ENCODE measurements at places on chromosomes 4 and X.

- no peak for DNase-seq
Observed at GRCh38 chr4:14867847-14868246, 134.4 kb upstream of the CPEB2 start.

- DNase-seq: no peak
Observed at GRCh38 chr4:88675543-88675942, 22.1 kb downstream of the NAP1L5 start.

- DNase-seq: no peak
Observed at GRCh38 chrX:96372313-96373046, 312.2 kb upstream of the DIAPH2 start.

- DNase-seq: no peak
Observed at GRCh38 chrX:110159235-110159634, 156.3 kb downstream of the TMEM164 start.

DNA sequence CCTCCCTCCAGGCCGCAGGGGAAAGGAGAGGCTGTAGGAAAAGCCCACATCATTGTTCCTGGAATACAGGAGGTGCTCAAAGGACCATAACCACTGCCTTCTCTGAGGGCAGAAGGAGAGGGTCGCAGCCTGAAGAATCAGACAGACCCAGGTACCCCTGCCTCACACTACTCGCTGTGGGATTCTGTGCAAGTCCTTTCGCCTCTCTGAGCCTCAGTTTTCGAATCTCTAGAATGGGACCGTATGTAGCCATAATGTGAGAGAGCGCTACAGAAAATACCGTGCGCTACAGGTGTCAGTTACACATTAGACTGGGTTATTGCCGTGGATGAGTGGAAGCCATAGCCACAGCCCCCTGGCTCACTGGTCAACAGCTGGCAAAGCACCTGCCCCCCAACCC, 78.2 kb upstream of the PSAPL1 start:
- no peak for DNase-seq

DNA sequence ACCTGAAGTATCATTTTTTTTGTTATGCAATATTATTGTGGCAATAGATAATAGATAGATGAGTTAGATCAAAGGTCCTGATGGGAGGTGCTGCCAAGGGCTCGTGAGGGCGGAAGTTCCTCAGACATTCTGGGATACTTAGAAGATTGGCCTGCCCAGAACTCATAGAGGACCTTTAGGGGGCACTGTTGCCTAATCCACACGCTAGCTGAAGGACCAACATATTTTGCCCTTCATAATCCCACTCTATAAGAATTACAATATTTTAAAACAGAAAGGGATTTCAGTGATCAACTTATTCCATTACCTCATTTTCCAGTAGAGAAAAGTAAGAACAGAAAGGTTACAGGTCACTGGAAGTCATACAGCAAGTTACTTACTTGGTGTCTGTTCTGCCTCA, 22.9 kb upstream of the COX7B2 start:
- DNase-seq: no peak

DNA sequence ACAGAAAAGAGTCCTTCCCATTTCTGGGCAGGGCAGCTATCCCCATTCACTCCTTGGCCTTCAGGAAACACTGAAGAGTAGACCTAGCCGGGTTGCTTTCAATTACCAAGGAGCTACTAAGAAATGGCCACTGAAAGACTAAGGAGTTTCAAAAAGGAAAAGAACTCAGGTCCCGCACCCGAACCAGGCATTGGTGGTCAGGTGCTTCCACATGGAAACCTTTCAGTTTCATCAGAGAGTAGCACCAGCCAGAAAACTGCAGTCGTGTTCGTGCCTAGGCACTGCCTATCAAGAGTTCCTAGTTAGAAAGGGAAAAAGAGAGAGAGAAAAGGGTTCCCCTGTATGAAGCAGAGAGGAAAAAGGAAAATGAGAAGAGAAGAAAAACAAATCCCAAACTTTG, 237.9 kb downstream of the KLHL4 start:
- no peak for DNase-seq

DNA sequence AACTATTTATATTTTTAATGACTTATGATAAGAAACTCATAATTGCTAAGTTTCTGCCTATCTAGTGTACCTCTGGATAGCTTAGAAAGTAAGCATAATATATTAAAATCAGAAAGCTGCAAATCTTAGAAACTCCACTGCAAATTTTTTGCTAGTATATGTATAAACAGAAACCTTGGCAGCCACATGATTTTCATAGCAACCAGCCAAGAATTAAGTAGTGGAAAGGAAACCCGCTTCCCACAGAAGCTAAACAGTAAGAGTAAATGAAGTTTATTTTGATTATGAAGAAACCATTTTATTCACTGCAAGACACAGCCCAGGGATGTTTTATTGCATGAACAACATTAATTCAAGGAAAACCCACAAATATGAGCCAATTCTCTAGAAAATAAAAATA, 872.5 kb upstream of the ADGRL3 start:
- DNase-seq: no peak

- no peak for DNase-seq
Observed at GRCh38 chr4:123843137-123843536, 446.5 kb downstream of the SPRY1 start.

DNA sequence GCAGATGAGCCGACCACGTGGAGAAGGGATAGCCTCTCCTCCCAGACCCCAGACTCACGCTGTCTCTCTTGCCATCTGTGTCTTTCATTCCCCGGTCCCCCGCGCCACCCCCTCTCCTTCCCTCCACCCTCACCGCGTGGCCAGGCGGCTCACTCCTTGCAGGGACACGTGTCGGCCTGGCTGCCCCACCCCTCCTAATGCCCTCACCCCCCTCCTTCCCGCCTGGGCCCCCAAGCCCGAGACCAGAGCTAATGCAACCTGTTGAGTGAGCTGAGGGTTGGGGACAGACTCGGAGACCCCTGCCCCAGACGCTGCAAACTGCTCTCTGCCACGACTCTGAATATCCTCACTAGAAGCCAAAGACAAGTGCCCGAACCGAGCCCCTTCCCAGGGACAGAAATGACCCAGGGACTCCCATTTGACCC, 1.8 kb downstream of the SLC38A5 start:
- DNase-seq: no peak

DNA sequence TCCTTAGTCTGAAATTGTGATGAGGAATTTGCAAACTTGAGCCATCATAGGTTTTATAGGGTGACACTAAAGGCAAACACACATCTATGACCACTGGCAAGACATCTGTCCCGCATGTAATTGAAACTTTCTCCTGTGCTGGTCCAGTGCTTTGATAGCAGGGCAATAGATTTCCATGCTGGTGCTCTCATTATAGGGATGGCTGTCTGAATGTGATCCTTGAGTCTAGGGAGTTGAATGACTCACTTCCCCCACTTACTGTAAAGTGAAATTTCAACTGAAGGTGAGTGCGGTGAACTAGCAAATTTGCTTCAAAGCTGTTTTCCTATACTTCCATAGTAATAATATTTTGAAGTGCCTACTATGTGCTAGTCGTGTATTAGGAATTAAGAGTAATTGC, 1630.0 kb downstream of the STIM2 start:
- DNase-seq: no peak

GRCh38 chr4:127622621-127622920, 10.2 kb upstream of the INTU start:
- no peak for DNase-seq

DNA sequence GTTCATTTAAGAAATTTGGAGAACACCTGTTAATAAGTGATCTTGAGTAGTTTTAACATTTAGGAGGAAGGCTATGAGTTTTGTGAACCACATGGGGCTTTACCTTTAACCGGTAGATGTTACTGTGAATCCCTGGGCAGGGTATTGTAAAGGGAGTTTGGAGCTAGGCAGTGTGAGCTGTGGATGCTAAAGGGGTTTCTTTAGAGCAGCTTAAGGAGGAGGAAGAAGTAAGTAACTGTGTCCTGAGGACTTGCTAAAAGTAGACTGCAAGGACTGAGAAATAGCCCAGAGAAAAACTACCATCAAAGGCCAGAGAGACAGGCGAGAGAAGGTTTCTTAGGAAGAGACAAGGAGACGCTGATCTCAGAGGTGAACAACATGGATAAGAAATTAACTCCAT, 5.6 kb downstream of the RHOH start:
- DNase-seq: no peak

GRCh38 chrX:2628751-2629315, 62.3 kb upstream of the CD99 start:
- no peak for DNase-seq

DNA sequence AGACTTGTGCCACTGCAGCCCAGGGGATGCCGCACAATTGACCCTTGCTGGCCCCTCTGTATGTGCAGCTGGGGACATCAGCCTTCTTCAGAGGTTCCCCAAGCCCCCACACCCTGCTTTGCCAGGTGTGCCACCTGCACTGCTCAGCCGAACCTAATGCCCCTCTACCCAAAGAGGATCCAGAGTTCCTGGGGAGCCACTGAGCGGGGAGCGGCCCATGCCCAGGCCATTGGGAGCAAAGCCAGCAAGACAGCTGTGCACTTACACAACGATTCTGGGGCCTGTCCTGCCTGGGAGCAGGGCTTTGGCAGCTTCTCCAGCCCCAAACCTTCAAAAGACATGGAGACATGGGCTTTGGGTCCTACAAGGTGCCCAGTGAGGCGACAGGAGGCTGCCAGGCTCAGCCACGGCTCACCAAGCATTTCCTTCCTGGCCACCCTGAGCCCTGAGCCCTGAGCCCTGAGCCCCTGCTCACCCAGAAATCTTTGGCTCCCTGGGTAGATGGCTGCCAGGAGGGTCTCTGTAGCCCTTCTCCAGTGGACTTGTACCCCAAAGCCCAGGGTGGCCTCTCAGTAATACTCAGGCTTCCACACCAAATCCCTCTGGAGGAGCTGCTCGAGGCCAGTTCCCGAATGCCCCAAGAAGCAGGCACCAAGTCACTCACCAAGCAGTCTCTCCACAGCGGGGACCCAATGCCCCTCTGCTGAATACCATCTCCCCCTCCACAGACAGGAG, 13.0 kb downstream of the PNMA6E start:
- DNase-seq: no peak

GRCh38 chr4:165723051-165723795, 149.8 kb upstream of the TLL1 start:
- no peak for DNase-seq

DNA sequence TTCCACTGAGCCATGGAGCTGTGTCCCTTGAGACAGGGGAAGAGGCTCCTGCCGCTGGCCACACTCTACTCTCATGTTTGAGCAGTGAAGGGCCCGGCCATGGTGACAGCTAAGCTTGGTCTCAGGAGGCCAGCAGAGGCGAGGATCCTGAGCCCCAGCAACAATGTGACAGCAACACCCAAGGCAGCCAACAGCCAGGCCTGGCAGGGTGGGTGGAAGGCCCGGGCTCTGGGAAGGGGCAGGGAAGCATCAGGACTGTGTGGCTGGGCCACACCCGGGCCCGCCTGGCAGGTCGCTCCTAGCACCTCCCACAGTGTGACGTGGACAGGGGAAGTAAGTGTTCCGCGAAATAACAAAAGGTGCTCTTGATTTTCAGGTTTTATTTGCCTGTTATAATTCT, 24.8 kb downstream of the L1CAM start:
- no peak for DNase-seq

- no peak for DNase-seq
Observed at GRCh38 chr4:102599455-102599854, 98.3 kb downstream of the NFKB1 start.

DNA sequence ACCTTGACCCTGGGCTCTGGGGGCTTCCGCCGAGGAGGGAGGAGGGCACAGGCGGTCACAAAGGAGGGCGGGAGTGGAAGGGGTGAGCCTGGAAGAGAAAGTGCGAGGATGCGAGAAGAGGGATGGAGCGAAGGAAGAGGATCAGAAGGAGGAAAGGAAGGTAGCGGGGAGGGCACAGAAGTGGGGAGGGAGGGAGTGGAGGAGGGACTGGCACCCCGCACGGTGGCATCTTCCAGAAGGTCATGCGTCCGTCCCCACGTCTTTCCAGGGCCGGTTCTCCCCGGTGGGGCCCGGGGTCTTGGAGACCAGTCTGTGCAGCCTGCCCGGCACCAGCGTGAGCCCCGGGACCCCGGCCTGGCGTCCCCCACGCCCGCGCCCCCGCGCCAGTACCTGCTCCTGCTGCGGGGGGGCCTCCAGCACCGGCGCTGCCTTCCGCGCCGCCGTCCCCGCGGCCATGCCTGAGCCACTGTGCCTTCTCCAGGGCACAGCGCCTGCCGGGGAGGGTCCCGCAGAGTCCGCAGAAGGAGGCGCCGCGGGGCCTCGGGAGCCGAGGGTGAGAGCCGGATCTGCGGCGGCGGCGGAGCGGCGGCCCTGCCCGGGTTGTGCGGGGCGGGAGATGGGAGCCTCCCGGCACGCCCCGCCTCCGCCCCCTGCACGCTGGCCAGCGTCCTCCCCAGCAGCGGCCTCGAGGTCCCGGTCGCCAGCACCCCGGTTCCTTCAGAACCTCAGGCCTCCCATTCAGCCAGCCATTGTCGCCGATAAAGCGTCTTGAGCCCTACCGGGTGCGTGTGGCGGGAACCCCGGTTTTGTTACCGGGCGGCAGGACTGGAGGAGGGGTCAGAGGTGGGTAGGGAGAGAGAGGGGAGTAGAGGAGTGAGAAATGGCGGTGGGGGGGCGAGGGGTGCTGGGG, at the start of gene RNF175:
TSS of gene RNF175 (minus strand) at position 618 of the 910 bp plus-strand sequence. CDS start at position 456, 162 bp downstream.
- no peak for DNase-seq

DNA sequence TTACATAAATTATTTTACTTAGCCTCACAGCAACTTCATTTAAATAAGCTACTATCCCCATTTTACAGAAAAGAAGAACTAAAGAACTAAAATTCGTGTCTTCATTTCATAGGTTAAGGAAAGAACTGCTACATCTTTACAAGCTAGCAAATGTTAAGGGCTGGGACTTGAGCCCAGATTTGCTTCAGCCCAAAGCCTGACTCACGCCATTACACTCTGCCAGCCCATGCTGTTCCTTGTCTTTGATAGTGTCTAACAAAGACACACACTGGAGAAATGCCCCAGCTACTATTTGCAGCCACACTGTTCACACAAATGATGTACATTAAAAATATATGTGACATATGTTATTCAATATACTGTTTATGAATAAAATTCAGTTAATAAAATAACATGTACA, 29.0 kb upstream of the ERVMER34-1 start:
- no peak for DNase-seq

DNA sequence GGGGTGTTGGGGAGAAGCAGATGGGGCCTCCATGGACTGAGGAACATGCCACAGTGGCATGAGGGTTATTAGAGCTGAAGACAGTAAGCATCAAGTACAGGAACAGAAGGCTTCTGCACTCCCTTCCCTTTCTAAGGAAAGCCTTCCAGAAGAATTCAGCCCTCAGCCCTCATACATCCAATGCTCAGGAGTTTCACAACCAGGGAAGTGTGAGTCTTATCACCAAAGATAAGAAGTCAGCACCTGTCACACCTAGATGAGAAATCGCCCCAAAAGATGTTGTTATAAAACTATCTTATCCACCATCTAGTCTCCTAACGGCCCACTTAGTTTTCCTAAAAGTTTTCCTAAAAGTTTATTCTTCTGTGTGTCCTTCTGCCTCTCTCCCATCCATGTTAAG, 78.0 kb upstream of the STS start:
- DNase-seq: no peak
